ENCODE measurements at places on chromosomes 3 and 15.
A peak's percentile ranks its signal among the peaks of the same experiment; 100 is the strongest.

- DNase-seq = no peak
Measured at GRCh38 chr3:58260733-58261132, 23.1 kb downstream of the ABHD6 start.

DNA sequence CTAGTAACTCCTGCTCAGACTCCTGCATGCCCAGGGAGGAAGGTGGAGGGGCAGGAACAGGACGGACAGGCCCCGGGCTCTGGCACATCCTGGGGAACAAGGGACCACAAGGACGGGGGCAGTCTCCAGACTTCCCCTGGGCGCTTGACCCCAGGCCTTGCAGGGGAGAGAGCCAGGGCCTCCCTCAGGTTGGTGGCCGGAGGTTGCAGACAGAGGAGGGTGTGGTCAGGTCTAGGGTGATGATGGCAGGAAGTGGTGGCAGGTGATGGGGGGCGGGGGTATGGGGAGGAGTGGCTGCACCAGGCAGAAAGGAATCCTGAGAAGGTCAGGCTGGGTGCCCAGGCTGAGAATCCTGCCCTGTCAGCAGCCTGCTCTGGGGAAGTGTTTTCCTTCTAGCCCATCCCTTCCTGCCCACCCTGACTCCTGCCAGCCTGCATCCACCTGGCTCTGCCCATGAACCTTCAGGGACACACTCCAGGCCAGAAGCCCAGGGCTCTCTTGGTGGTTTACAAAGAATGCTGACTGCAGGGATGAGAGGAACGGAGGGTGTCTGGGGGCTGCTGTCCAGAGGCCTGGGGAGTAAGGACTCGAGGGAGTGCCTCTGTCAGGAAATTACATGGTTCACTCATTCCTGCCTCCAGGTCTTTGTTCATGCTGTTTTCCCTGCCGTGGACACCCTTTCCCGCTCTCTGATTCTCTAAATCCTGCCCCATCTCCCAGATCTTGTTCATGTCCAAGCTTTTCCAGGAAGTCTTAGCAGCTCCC lies 15.8 kb downstream of the LOXL1 start:
- no peak for DNase-seq

GRCh38 chr15:101510212-101511197 lies 21.0 kb upstream of the PCSK6 start:
- no peak for DNase-seq

- no peak for DNase-seq
Measured at GRCh38 chr3:183830187-183830586, 4.8 kb upstream of the MAP6D1 start.

GRCh38 chr3:139689708-139690228 lies 12.0 kb upstream of the NMNAT3 start:
- peak; percentile 74 for DNase-seq

GRCh38 chr15:25759421-25759820 lies 103.7 kb downstream of the ATP10A start:
- DNase-seq = no peak

- DNase-seq = no peak
Measured at GRCh38 chr15:73570355-73571032, 62.7 kb downstream of the NPTN start.

GRCh38 chr3:31132132-31132769 lies 237.8 kb upstream of the GADL1 start:
- no peak for DNase-seq

GRCh38 chr3:176807938-176808337 lies 389.3 kb downstream of the TBL1XR1 start:
- no peak for DNase-seq

- DNase-seq = no peak
Measured at GRCh38 chr3:129491794-129492193, 36.6 kb upstream of the RHO start.

DNA sequence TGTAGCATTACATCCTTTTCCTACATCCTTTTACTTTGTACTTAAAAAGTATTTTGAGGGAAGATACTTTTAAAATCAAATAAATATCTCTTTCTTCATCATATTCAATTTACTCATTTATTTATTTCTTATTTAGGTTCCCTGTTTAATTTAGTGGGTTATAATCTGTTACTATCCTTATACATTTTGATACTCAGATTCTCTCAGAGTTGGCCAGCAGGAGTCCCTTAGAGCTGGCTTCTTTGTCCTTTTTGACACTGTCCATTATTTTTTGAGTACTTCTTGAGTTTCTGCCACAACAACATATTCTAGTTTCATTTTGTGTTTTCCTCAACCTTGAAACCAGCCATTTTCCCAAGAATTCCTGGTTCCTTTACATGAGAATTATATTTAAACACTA lies 111.6 kb upstream of the DCBLD2 start:
- no peak for DNase-seq

Data from NCI-H2081 treated with DMSO at 0.1 percent for 48 hours (cell line).